ENCODE measurements at places on chromosomes 12 and 14. TPM values are rescaled to one million over a fixed set of nuclear protein-coding genes. Genes with fewer than 3 reads are reported as not detected.

The PROX2 gene
- total RNA-seq = not detected

The ARHGEF40 gene
- total RNA-seq = 50.5 TPM

The ENDOU gene
- total RNA-seq = 0.14 TPM

The ARG2 gene
- 4.6 TPM for total RNA-seq

The CCDC184 gene
- 1.6 TPM for total RNA-seq

The ANO2 gene
- 0.23 TPM for total RNA-seq

The BEGAIN gene
- total RNA-seq = 0.88 TPM

The ALDH2 gene
- total RNA-seq = 30.3 TPM

The TAS2R43 gene
- 3.3 TPM for total RNA-seq

The PTHLH gene
- 13.4 TPM for total RNA-seq

The TMEM253 gene
- not detected for total RNA-seq

The RAB15 gene
- total RNA-seq = 1.8 TPM

The VRTN gene
- total RNA-seq = not detected

The OR9K2 gene
- not detected for total RNA-seq
